ENCODE measurements at places on chromosomes 1 and 21.

DNA sequence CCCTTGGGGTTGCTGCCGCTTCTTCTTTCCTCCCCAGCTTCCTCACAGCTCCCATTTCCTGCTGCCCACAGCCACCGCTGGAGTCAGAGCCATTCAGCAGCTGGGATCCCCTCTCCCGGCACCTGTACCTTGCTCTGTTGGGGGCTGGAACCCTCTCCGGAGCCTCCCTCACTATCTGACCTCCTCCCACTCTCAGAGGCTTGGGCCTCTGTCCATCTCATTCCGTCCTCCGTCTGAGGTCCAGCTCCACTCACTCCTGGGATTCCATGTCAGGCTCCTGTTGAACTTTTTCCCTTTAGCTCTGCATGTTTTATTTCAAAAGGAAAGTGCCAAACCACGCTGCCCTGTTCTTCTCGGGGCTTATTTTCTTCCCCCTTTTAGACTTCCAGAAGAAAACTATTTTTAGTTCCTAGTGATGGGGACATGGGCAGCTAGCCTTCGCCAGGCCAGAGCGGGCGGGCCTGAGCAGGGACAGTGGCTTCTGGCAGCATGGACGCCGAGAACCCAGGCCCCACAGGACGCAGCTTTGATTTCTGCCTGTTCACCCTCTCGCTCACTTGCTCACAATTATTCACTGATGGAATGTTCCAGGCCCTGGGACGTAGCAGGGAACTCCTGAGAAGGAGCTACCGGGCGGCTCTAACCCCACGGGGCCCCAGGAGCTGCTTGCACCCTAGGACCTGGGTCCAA, 79.2 kb downstream of the ARHGEF10L start:
- no peak for DNase-seq

GRCh38 chr1:226046240-226046639, 16.3 kb upstream of the H3-3A start:
- no peak for DNase-seq

GRCh38 chr1:156721535-156721934, 6.7 kb upstream of the METTL25B start:
- no peak for DNase-seq

DNA sequence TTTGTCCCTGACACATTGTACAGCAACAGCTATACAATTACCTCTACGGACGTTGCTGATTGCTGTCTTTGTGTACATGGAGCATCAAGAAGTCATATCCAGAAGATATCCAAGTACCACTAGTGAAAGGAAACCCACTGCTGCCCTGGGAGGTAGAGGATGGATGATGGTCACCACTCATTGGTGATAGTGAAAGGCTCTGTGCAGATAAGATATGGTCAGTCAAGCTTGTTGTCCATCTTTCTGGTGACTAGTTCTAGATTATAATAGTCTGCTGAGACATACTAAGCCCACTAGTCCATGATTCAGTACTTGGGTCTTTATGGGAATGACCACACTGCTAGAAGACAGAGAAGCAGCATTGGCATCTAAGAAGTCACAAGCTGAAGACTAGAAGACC, 30.3 kb downstream of the NIBAN1 start:
- DNase-seq: no peak

- DNase-seq: no peak
Measured at GRCh38 chr1:71428029-71428428, 347.2 kb upstream of the ZRANB2 start.

DNA sequence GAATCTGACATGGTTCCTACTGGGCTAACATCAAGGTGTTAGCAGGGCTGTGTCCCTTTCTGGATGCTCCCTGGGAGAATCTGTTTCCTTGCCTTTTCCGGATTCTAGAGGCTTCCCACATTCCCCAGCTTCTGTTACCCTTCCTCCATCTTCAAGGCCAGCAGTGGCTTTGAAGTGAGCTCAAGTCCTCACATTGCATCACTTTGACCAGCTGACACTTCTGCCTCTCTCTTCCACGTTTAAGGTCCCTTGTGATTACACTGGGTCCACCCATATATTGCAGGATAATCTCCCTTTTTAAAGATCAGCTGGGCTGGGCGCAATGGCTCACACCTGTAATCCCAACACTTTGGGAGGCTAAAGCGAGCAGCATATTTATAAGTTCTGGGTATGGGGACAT, 33.1 kb downstream of the CNST start:
- DNase-seq: no peak

GRCh38 chr21:43944757-43945156, 67.4 kb upstream of the TRAPPC10 start:
- DNase-seq: no peak

DNA sequence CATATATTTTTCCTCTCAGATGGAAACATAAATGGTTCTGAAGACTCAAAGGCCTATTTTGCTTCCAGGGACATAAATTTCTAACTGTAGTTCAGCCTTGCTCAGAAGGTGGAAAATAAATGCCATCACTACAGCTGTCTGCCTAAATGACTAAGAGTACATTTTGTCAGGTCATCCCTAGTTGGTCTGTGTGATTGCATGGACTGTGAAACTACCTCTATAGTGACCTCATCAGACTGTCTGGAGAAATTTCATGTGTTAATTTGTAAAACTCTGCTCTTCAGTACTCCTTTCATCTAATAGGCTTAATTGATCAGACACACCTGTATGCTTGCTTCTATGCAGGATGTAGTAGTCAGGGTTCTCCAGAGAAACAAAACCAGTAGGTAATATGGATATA, 886.9 kb downstream of the AMY1C start:
- no peak for DNase-seq

GRCh38 chr21:42561762-42562650, 48.4 kb downstream of the SLC37A1 start:
- DNase-seq: no peak

DNA sequence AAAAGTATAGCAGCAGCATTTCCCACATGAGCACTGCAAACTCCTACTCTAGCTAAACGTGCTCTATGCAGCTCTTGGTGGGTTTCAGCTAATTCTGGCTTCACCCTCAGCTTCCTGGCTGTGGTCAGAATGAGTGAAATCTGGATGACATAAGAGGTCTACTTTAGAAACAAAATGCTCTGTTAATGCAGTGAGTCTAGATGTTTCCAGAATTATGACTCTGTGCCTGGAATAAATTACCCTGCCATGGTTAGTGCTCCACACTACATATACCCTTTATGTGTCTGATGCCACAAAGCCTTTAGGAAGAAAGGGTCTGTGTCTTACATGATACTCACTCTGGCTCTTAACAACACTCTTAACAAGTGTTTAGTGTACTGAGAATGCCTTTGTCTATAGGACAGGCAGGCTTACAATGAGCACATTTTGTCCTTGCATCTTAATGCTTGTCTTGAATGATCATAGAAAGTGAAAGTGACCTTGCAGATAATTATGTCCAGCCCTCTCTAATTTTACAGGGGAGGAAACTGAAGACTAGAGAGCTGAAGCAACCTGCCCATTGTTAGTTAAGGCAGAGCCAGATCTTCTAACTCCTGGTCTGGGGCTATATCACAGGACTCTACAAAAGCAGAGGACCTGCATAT, 9.2 kb downstream of the S100A10 start:
- DNase-seq: no peak

DNA sequence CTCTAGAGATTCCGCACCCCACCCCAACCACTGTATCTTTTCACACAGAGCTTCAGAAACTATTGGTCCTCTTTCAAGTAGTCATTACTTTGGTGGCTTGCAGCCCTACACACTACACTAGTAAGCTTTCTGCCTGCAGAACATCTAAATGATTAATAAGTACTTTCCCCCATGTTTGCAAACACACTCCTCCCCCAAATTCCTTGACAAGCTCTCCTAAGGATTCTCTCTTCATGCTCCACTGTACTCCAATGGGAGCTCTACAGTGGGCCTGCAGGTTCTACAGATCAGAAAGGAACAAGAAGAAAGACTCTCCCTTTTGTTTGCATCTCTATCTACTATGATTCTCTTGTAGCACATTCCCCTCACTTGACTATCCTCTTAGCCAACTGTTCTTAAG, 16.3 kb upstream of the NUF2 start:
- no peak for DNase-seq

GRCh38 chr1:77583483-77583882, 99.0 kb downstream of the ZZZ3 start:
- no peak for DNase-seq

- peak; percentile 86 for DNase-seq
Measured at GRCh38 chr1:1013105-1013921, at the start of gene ISG15. Gene ISG15 (plus strand): TSS chr1:1013497. CDS start chr1:1013574, 77 bp downstream.

GRCh38 chr1:226277897-226278296, 31.1 kb downstream of the LIN9 start:
- no peak for DNase-seq

GRCh38 chr1:206589206-206589605, 23.1 kb downstream of the EIF2D start:
- DNase-seq: no peak

DNA sequence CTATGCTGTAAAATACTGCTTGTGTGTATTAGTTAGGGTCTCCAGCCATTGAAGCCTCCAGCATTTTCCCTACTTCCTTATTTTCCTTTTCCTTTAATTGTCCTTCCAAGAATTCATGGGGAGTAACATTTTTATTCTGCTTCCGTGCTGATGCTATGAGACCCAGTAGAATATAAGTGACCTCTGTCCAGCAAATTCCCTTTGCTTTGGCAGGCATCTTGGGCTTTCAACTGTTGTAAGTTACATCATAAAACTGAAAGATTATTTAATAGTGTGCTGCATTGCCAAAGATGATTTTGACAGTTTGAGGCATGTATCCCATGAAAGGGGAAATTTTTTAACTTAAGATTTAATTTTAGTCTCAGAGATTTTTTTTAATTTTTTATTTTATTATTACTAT, 48.1 kb upstream of the B3GALT2 start:
- DNase-seq: no peak

DNA sequence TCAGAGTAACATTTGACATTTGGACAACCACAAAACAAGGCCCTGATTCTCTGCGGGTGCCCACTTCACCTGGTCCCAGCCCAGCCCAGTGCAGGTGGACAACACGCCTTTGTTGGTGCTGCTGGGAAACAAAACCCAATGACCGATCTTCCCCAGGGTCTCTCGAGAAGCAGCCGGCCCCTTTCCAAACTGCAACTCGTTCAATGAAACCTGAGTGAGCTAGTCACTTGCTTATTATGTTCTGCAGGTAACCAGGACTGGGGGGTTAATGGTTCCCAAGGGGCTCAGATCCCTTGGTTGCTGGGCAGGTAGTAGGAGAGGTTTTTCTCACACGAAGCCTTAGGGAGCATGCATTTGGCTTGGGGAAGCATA, 42.9 kb downstream of the ABCG1 start:
- no peak for DNase-seq

DNA sequence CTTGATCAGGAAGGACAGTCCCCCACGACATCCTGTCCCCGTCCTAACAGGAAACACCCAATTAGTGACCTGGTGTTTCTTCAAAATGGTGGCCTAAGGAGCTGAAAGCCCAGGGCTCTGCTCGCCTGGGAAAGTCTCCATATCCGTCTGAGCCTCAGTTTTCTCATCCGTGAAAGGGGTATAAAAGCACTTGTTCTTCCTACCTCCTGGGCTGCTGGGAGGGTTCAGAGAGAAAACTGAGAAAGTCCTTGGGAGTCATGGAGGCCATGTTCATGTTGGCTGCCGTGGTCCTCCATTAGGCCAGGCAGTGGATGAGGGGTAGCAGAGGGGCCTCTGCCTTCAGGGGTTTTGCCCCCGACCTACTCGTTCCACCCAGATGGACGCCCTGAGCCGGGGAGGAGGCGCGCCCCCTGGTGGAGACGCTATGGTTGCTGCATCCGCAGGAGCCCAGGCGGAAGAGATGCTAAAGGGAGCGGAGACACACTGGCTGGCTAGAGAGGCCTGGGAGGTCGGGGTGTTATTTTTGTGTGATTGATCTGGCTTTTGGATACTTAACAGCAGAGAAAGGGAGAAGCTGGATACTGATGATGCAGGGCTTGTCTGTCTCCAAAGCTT, 113.5 kb downstream of the PRDM2 start:
- peak; percentile 70 for DNase-seq

GRCh38 chr1:7346600-7347570, 424.2 kb upstream of the VAMP3 start:
- DNase-seq: no peak

DNA sequence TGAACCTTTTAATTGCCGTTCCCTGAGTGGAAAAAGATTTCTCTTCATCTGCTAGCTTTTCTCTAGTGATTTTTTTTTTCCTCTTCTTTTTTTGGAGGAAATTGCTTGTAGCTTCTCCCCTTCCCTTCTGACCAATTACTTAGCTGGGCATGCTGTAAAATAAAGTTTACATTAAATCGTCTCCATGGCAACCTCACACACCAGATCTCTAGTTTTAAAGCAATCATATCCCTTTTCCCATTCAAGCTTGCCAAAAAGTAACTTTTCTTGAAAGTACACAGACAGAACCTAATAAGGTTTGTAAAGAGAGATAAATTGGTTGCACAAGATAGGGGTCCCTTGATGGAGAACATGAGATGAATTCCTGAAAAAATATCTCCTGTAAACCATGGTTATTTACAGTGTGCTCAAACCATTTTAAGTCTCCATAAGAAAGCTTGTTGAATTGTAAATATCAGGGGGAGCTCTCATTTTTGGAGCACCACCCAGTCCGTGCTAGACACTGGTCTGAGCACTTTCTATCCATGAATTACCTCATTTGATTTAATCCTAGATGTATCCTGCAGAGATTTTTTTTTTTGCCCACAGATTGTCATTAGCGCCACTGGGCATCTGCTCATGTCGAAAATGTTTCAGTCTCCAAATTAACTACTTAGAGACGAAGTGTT, 32.6 kb upstream of the HTR1D start:
- DNase-seq: peak; percentile 52

DNA sequence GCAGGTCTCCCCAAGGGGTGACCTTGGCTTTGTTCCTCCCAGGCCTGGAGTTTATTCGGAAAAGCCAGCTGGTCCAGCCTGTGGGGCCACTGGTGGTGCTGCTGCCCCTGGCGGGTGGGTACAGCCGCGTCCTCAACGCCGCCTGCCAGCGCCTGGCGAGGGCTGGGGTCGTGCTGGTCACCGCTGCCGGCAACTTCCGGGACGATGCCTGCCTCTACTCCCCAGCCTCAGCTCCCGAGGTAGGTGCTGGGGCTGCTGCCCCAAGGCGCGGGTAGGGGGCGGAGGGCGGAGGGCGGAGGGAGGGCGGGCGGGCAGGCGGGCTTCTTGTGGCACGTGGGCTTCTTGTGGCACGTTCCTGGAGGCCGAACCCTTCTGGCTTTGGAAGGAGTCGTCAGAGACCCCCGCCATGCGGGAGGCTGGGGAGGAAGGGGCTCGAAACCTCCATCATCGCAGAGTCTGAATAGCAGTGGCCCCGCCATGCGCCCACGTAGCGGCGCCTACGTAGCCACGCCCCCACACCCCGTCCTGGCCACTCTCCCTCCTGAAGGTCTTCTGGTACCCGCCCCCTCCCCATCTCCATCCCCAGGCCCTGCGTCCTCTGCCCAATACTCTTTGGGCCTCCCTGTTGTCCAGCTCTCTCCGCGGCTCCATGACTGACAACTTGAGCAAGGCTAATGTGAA, 16.7 kb downstream of the PCSK9 start:
- no peak for DNase-seq

DNA sequence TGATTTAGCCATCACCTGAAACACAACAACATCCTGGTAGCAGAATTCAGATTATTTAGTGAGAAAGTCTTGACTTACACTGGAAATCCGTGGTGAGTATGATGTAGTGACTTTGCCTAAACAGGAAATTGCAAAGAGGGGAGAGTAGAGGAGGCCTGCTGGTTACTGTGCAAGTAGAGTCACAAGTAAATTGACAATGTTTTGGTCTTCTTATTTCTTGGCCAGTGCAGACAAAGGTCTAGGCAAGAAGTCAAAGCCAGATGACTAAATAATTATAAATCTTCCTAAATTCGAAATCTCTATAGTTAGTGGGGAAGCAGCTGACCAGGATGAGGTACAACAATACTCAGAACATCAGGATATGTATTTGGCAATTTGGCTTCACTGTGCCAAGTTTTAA, 159.5 kb upstream of the KCTD3 start:
- no peak for DNase-seq

- DNase-seq: peak; percentile 43
Measured at GRCh38 chr1:67732750-67733151, 47.8 kb downstream of the GADD45A start.
